Pancreas (tissue), 10 donors: ENCODE measurements at places on chromosomes 3 and 15. TPM values are rescaled to one million over a fixed set of nuclear protein-coding genes. Genes with fewer than 3 reads are reported as not detected.
A peak's percentile ranks its signal among the peaks of the same experiment; 100 is the strongest.

PTPRG gene
- 12.6 TPM for total RNA-seq

GOLGA8R gene
- total RNA-seq: 2.4 TPM

PLSCR4 gene
- total RNA-seq: 12.8 TPM

CSPG4 gene
- 1.2 TPM for total RNA-seq

SH3BP5 gene
- total RNA-seq: 9.4 TPM

NPHP3 gene
- total RNA-seq: 7.4 TPM

LMOD3 gene
- not detected for total RNA-seq

ITGB5 gene
- 25.9 TPM for total RNA-seq

TRIM42 gene
- total RNA-seq: not detected

PCOLCE2 gene
- total RNA-seq: 0.23 TPM

PTX3 gene
- 5.0 TPM for total RNA-seq

NUP210 gene
- 7.6 TPM for total RNA-seq

GOLGA8S gene
- 0.37 TPM for total RNA-seq

VGLL4 gene
- 17.3 TPM for total RNA-seq

PRTG gene
- 0.05 TPM for total RNA-seq

RBSN gene
- total RNA-seq: 8.0 TPM

VEPH1 gene
- 13.4 TPM for total RNA-seq

GRCh38 chr3:123552095-123552714, 32.6 kb downstream of the HACD2 start:
- H3K27me3 ChIP-seq: no peaks in the 10 kb centered on the region
- H3K36me3 ChIP-seq: no peaks in the 10 kb centered on the region
- no peak overlapping the region for H3K4me3 ChIP-seq
- no peak overlapping the region for H3K27ac ChIP-seq
- no peaks in the 10 kb centered on the region for H3K4me1 ChIP-seq

DNA sequence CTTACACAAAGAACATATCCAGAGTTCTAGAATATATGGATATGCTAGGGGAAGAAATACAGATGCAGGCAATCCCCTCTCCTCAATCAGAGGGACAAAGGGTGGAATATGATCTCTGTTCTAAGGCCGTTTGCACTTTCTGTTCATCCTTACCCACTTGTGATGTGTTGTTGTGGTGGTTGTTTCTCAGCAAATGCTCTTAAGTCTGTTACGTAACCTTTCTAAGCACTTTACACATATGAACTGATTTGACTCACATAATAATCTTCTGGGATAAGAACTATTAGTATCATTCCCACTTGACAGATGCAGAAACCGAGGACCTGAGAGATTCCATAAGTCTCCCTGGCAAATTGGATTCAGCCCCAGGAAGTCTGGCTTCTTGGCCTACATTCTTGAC, 40.5 kb downstream of the NGRN start:
- H3K27me3 ChIP-seq: no peaks in the 10 kb centered on the region
- H3K4me1 ChIP-seq: no peaks in the 10 kb centered on the region
- H3K36me3 ChIP-seq: no peaks in the 10 kb centered on the region
- H3K27ac ChIP-seq: no peak overlapping the region
- no peak overlapping the region for H3K4me3 ChIP-seq
- DNase-seq: no peak

GRCh38 chr3:24440760-24441464, 53.7 kb downstream of the THRB start:
- H3K4me1 ChIP-seq: peaks cover 22% of the 10 kb centered on the region
- H3K4me3 ChIP-seq: no peak overlapping the region
- H3K27ac ChIP-seq: no peak overlapping the region
- DNase-seq: no peak
- H3K36me3 ChIP-seq: no peaks in the 10 kb centered on the region

DNA sequence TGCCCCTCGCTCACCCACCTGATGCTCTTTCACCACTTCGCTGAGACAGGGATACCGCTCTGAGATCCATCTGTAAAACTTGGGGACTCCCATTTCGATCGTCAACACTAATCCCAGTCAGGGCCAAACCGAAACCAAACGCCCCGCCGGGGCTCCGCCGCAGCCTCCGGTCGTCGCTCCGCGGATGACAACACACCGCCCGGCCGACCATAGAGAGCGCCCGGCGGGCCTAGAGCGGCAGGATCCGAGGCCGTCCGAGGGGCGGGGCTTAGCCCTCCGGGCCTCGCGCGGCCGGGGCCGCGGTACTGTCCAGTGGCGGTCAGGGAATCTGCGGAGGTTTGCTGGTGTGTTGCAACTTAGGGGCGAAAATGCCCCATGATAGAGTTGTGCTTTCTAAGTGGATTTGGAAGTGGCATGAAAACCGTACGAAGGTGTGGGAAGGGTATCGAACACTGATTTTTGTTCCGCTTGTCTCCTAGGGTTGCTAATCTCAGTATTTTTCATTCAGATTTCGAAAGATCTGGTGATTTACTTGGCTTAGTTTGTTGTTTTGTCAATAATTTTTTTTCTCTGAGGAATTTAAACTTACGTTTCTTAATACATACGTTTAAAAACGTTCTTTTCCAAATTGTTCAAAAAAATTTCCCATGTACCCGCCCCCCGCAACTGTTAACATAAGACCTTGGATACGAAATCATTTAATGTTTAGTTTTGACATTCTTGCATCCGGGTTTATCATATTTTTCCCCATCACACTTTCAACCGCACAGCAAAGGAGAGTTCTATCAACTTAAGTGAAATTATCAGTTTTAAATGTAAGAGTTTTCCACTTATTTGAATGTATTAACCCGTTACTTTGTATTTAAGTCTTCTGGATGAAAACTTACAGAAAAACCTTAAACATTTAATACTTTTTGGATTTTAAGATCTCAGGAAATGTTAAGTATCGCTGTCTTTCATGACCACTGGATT, at the start of gene XRN1:
Gene XRN1 (minus strand): TSS at position 186 of the 972 bp plus-strand sequence. CDS start 93 bp downstream, at position 93.
- H3K27me3 ChIP-seq: no peaks in the 10 kb centered on the region
- peak within 1 kb of the TSS; percentile 94 for H3K4me3 ChIP-seq
- peak; percentile 92 for DNase-seq
- H3K27ac ChIP-seq: peak within 1 kb of the TSS; percentile 95

- H3K27ac ChIP-seq: no peak overlapping the region
- H3K27me3 ChIP-seq: no peaks in the 10 kb centered on the region
- no peak for DNase-seq
- no peaks in the 10 kb centered on the region for H3K36me3 ChIP-seq
Measured at GRCh38 chr3:153976891-153977554, 144.2 kb upstream of the ARHGEF26 start.

DNA sequence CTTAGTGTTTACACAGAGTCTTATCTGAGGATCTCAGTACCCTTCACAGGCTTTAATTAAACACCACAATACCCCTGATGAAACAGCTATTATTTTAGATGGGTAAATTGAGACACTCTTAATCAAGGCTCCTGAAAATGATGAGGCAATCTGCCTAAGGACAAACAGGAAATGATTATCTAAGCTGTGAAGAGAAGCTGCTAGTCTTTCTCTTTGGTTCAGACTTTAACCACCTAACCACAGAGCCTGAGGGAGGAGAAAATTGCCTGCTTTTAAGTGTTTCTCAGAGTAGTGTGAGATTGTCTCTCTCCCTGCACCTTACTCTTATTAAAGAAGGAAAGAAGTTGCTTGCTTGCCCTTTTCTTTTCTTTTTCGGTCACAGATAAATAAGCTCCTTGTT, 364.3 kb upstream of the ADAMTS9 start:
- no peak for DNase-seq
- H3K27me3 ChIP-seq: no peaks in the 10 kb centered on the region
- no peaks in the 10 kb centered on the region for H3K4me1 ChIP-seq
- no peak overlapping the region for H3K27ac ChIP-seq

DNA sequence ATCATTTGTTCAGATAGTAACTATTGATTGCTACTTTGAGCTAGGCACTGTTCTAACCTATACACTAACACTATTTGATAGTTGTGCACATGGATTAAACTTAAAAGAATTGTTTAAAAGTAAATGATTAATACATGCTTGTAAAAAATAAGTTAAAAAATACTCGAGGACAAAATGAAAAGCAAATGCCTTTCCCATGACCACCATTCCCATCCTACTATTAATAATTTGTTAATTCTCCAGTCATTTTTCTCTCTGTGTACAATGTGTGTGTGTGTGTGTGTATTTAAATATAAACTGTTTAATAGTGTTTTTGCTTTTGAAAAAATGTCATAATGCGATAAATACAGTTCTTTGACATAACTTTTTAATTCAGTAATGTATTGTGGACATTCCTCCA, 78.7 kb upstream of the KCNMB2 start:
- no peak overlapping the region for H3K27ac ChIP-seq
- DNase-seq: no peak
- H3K4me1 ChIP-seq: peaks cover 7% of the 10 kb centered on the region
- H3K36me3 ChIP-seq: no peaks in the 10 kb centered on the region
- no peak overlapping the region for H3K4me3 ChIP-seq

DNA sequence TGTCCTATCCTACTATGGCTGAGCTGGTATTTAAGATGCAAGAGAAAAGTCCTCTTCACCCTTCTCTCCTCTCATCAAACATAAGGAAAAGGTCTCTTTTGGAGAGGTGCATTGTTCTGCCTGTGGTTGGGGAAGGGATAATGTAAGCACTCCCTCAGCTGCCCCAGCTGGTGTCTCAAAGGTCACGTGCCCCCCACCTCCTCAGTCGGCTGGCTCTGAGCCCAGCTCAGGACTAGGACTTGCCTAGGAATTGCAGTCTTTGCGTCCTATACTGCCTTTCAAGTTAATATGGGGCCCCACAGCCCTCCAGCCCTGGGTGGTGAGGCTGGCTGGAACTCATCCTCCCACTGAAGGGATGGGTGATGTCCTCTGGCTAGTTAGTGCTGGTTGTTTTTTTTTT, 29.7 kb downstream of the OR4F15 start:
- no peak for DNase-seq
- no peaks in the 10 kb centered on the region for H3K4me1 ChIP-seq
- H3K4me3 ChIP-seq: no peak overlapping the region
- no peak overlapping the region for H3K27ac ChIP-seq
- H3K27me3 ChIP-seq: no peaks in the 10 kb centered on the region

GRCh38 chr3:36944012-36944640, 728 bp downstream of the TRANK1 start:
- H3K36me3 ChIP-seq: no peaks in the 10 kb centered on the region
- H3K4me3 ChIP-seq: peak overlapping the region; percentile 68
- H3K4me1 ChIP-seq: no peaks in the 10 kb centered on the region
- H3K27ac ChIP-seq: peak overlapping the region; percentile 52
- DNase-seq: peak; percentile 68

- H3K27me3 ChIP-seq: no peaks in the 10 kb centered on the region
- no peaks in the 10 kb centered on the region for H3K36me3 ChIP-seq
- H3K27ac ChIP-seq: no peak overlapping the region
Measured at GRCh38 chr3:58529516-58530353, 7.3 kb downstream of the ACOX2 start.

DNA sequence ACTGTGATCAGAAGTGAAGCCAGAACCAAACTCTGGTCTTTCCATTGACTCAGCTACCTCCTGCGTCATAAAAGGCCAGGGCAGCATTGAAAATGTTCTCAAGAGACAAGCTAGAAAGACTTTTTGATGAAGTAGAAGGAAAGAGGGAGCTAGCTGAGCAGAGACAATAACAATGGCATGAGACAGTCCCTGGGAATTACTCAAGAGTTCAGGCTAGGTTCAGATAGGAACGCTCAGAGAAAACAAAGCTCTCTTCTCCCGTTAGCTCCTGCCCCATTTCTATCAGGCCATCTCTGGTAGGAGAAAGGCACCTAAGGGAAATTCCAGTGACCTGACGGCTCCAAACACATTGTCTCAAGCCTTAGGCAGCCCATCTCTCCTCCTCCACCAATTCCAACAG, 7.0 kb upstream of the OXTR start:
- H3K27me3 ChIP-seq: no peaks in the 10 kb centered on the region
- no peaks in the 10 kb centered on the region for H3K36me3 ChIP-seq
- no peak overlapping the region for H3K27ac ChIP-seq
- H3K4me3 ChIP-seq: no peak overlapping the region
- H3K4me1 ChIP-seq: no peaks in the 10 kb centered on the region

- H3K27ac ChIP-seq: no peak overlapping the region
- no peak for DNase-seq
- H3K4me3 ChIP-seq: no peak overlapping the region
- H3K4me1 ChIP-seq: no peaks in the 10 kb centered on the region
Measured at GRCh38 chr15:34810443-34811129, 15.2 kb upstream of the ACTC1 start.

DNA sequence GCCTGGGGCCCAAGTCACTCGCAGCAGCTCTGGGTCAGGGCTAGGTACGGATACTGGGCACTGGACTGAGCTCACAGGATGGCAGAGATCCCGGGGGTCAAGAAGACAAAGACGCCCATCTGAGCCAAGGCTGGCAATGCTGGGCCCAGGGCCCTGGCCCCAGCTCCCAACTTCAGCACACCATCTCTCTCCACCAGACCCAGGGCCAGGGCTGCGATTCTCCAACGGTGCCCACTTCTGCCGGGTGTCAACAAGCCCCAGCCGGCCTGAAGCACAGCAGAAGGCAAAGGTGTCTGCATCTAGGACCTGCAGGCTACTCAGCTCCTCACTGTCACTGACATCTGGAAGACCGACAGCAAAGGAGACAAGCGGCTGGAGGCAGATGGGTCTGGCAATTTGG, 8.6 kb downstream of the WDR73 start:
- H3K36me3 ChIP-seq: peaks cover 28% of the 10 kb centered on the region
- H3K27ac ChIP-seq: no peak overlapping the region
- DNase-seq: no peak
- no peak overlapping the region for H3K4me3 ChIP-seq
